Fibroblast of lung (primary cell): ENCODE measurements at places on chromosomes 3 and 15.

- DNase-seq, result no peak
Observed at GRCh38 chr3:135085652-135086436, 290.8 kb downstream of the EPHB1 start.

DNA sequence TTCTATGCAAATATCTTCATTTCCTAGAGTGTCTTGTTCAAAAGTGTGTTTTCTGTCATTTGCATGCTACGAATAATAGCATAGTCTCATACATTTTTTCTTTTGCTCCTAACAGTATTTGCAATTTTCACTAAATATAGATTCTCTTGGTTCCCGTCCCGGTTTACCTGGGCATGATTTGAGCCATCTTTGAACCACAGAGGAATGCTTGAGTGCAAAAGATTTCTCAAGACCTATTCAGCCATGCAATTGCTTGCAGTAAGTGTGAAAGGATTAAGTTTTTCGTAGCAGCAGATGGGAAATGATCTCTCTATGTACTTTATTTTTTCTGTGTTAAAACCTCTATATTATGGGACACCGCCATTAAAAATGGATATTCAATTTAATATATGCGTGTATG lies 733.0 kb downstream of the ZPLD1 start:
- no peak for DNase-seq

GRCh38 chr3:127156338-127157050 lies 36.4 kb upstream of the PRR23E start:
- no peak for DNase-seq

DNA sequence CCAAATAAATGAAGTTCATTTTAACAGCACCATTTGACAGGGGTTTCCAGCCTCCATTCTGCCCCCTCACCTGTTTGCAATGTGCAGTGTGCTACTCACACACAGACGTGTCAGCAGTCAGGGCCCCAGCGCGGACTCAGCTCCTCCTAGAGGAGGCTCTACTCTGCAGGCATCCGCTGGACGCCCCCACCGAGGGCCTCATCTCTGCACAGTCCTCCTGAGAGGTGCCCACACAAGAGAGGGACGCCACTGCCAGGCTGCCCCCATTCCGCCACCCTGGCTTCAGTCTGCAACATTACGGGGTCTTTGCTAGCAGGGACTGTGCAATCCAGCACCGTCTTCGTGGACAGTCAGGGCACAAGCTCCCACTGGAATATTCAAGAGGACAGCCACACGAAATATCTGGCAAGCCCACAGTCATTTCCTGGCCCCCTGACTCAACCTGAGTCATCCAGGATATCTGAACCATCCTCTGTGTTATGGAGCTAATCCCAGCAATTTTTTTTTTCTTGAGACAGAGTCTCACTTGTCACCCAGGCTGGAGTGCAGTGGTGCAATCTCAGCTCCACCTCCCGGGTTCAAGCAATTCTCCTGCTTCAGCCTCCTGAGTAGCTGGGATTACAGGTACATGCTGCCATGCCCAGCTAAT lies 255.0 kb downstream of the OCA2 start:
- DNase-seq, result peak; percentile 94

DNA sequence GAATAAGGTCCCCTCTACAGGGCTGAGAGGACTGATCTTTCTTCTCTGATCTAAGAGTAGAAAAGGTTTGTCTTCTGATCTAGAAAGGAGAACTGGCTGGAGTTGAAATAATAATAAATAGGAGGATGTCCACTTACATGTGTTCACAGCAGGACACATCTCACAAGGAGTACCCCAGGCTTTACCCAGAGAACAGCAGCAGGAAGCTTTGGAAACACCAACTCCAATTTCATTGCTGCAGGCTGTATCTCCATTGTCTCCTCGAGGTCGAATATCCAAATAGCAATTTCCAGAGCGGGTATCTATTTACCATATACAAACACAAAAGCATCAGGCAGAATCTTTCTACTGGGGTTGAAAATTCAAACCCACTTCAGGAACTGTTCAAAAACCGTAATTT lies 136.6 kb downstream of the DUT start:
- no peak for DNase-seq

GRCh38 chr3:119507404-119507803 lies 9.1 kb downstream of the TIMMDC1 start:
- no peak for DNase-seq
